ENCODE measurements at places on chromosomes 7 and 10.

GRCh38 chr7:37670436-37670835 lies 13.1 kb upstream of the GPR141 start:
- no peak for DNase-seq

DNA sequence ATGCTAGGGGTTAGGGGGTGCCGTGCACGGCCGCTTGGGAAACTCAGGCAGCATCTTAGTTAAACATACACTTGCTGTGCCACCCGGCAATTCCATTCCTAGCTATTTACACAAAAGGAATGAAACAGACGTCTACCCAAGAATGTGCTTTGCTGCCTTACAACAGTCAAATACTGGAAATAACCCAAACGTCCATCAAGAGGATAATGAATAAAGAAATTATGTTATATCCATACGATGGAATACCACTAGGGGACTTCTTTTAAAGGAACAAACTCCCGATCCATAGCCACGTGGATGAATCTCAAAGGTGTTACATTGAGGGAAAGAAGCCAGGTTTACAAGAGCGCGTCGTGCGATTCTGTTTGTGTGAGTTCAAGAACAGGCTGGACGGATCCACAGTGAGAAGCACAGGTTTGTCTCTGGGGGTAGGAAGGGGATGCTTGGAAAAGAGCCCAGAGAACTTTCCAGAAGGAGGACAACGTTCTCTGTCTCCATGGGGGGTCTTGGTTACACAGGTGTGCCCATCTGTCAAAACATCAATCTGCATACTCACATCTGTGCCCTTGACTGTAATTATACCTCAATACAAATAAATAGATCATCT lies 41.8 kb downstream of the STK32C start:
- DNase-seq, result peak; percentile 36

- no peak for DNase-seq
Measured at GRCh38 chr7:99639267-99639666, 22.5 kb downstream of the ZSCAN25 start.

DNA sequence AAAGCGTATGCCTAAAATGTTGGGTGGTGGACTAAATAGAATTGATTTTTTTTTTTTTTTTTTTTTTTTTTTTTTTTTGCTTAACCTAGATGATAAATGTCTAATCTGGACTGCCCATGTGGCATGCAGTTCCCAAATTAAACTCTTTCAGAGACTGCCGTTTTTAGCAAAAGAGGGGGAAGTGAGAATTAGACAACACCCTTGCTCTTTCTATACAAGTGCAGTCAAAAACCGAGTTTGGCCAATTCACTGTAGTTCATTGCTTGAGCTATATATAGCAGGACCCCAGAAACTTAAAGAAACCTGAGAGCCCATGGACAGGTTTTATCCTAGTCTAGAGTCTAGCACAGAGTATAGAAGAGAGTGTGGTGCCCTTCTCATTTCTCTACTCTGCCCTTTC lies 141.9 kb downstream of the GRM3 start:
- no peak for DNase-seq

DNA sequence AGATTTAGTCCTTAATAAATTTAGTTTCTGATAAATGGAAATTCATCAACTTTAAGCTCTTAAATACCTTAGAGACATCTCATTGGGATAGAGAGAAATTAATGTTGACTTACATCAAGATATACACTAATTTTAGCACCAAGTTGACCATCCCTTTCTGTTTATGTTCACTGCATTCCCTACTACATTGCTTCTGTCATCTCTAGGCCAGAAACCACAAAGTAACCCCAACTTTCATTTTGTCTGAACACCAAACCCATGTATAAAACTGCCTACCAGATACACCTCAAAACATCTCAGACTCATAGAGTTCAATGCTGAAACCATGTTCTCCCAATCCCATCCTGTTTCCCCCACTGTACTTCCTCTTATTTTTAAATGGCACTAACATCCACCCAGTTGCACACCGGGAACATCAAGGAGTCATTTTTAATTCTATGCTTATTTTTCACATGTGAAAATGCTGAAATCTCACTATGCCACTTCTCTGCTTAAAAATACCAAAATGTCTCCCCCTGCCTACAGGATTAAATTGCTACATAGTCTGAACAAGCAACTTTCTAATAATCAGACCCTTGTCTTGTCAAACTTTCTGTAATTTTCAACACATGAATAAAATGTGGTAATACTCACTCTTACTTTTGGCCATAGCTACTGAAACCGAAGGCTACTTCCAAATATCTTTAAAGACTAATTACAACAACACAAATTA lies 201.6 kb downstream of the SEMA3D start:
- peak; percentile 14 for DNase-seq

DNA sequence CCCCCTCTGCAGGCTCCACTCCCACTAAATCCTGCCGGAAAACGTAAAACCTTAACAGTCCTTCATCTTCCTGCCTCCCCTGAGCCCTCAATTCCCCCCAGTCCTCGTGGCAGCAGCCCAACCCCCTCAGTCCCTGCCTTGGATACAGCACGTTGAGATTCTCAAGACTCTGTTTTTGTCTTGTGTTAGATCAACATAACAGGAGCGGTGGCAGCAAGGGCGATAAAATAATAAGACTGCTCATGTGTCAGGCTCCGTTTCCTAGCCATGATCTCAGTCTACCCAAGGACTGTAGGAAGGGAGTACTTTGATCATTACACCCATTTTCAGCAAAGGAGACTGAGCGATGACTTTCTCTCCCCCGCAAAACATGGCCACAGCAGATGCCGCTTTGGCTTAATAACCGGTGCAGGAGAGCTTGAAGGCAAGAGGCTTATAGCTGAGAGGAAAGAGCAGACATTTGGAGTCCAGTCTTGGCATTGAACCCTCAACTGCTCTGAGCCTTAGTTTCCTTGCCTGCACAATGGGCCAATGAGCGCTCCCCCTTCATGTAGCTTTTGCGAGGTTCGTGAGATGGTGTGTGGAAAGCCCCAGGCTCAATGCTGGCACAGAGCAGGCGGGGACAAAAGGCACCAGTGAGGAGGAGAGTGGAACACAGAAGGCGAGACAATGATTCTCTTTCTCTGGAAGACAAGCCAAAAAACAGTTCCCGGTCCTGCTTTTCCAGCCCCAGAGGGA lies 42.1 kb upstream of the PCBD1 start:
- no peak for DNase-seq

DNA sequence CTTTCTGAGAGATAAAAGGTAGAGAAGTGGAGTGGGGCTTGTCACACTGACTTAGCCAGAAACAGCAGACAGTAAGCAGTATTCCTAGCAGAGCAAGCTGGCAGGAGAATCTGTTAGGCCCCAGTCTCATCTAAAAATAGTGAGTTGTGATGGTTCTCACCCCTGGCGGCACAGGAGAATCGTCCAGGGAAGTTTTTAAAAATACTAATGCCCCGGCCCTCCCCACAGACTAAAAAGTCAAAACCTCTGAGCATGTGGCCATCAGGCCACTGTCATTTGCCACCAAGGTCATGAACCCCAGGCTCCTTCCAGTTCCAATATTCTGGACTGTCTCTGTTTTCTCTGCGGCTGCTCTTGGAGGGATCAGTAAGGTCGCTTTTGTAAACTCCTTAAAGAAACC lies 34.0 kb downstream of the LYZL1 start:
- no peak for DNase-seq

GRCh38 chr7:157318015-157318706 lies 18.6 kb upstream of the DNAJB6 start:
- no peak for DNase-seq

DNA sequence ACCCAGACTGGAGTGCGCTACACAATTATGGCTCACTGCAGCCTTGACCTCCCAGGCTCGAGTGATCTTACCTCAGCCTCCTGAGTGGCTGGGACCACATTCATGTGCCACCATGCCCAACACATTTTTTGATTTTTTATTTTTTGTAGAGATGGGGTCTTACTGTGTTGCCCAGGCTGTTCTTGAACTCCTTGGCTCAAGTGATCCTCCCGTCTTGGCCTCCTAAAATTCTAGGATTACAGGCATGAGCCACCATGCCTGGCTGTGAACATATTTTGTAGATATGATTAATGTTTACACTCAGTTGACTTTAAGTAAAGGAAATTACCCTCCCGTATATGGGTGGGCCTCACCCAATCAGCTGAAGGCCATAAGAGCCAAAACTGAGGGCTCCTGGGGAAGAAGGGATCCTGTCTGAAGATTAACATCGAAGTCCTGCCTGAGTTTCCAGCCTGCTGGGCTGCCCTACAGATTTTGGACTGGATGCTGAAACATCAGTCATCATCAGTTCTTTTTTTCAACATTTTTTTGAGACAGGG lies 127.1 kb downstream of the ACTR3B start:
- DNase-seq, result no peak

DNA sequence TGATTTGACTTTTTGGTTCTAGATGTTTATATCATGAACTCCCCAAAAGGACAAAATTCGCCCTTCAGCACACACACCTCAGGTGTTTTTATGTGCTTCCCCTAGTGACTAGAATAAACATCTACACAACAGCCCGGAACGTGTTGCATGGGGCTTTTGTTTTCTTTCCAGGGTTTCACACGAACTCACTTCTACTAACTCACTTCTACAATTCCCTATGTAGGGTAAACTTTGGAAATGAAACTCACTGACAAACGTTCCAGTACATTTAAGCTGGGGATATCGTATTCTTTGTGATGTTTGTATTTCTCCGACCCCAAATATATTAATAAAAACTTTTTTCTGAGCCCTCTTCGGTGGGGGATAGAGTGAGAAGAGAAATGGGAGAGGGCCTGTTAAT lies 1.4 kb downstream of the TRA2A start:
- DNase-seq, result peak; percentile 55

DNA sequence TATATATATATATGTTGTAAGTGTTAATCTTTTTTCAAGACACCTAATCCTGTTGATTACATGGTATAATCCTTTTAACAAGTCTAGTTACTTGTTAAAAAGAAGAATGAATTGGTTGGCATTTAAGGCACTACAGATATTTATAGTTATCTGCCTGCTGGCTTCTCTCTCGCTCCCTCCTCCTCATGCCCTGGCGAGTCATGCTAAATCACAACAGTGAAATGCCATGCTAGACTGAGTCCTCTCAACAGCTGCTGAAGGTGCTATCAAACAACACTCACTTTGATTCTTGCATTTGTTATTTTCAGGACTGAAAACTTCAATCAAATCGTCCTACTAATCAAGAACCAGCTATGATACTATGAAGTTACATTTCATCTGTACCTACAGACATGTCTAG lies 15.4 kb downstream of the NRAP start:
- no peak for DNase-seq

- DNase-seq, result no peak
Measured at GRCh38 chr10:74417397-74417796, 266.4 kb downstream of the ADK start.

DNA sequence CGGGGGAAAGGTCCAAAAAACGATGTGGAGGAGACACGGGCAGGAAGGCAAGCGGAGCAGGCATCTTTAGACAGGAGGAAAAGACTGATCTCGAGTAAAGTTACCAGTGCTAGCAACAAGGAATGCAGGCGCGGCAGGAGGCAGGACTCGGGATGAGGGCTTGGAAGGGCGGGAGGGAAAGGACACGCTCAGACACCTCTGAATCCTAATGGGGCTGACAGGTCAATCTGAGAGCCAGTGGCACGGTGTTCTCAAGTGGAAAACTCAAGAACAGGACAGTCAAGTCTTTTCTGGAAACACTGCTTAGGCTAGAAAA lies 155.3 kb upstream of the COBL start:
- DNase-seq, result no peak

GRCh38 chr7:50275430-50275829 lies 29.1 kb upstream of the IKZF1 start:
- no peak for DNase-seq

- no peak for DNase-seq
Measured at GRCh38 chr10:93493162-93493561, 3.2 kb upstream of the CEP55 start.

DNA sequence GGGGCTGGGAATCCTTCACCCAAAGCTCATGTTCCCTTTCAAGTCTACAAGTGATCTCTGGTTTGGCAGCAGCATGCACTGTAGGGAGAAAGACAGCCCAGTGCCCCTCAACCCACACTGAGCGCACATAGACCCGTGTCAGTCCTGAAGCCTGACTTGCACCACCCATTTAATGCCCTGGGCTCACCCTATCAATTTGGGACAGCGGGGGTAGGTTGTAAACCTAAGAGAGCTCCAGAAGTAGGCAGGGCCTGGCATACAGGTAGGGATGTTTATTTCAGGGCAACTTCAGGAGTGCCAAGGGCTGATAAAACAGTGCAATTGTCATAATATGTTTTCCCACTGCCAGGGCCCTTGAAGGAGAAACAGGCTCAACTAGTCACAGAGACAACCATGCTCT lies 3.5 kb upstream of the ATP6V0E2 start:
- DNase-seq, result no peak

DNA sequence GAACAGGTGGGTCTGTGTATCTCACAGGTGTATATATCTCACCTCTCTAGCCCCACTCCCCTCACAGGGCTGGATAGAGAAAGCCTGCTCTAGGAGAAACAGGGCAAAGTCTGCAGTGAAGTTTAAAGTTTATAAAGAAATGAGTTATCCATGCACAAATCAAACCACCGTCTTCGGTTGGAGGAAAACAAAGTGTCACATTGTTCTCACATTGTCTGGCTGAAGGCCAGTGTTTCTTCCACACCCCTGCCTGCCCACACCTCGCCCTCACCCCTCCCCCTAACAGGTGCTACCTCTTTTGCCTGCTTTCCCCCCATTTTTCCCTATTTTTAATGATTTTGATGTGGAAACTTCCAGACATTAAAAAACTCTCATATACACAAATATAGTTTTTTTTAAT lies 25.8 kb downstream of the AQP1 start:
- no peak for DNase-seq

GRCh38 chr10:76297780-76298281 lies 866.4 kb downstream of the LRMDA start:
- no peak for DNase-seq

DNA sequence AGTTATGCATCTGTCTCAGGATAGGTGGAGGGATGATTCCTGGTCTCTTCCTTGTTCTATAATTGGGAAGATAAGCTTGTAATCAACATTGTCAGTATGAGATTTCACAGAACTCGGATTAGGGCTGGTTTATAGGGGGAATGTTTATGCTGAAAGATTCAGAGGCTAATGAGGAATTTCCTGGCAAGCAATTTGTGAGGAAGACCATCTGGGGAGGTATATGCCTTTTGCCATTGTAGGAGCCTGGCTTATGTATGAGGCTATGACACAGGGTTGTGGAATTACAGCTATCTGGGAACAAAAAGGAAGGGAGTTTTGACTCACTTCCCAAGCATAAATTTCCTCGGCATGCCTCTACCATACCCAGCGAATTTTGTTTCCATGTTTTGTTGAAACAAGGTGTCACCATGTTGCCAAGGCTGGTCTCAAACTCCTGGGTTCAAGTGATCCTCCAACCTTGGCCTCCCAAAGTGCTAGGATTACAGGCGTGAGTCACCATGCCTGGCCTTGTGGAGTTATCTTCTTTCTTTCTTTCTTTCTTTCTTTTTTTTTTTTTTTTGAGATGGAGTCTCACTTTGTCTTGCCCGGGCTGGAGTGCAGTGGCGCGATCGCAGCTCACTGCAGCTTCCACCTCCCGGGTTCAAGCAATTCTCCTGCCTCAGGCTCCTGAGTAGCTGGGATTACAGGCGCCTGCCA lies 1.6 kb upstream of the COPS6 start:
- peak; percentile 98 for DNase-seq

GRCh38 chr10:80894311-80894791 lies 356.6 kb downstream of the SH2D4B start:
- no peak for DNase-seq
